ENCODE measurements at places on chromosomes 6 and 20. TPM values are rescaled to one million over a fixed set of nuclear protein-coding genes. Genes with fewer than 3 reads are reported as not detected.
A peak's percentile ranks its signal among the peaks of the same experiment; 100 is the strongest.

DNA sequence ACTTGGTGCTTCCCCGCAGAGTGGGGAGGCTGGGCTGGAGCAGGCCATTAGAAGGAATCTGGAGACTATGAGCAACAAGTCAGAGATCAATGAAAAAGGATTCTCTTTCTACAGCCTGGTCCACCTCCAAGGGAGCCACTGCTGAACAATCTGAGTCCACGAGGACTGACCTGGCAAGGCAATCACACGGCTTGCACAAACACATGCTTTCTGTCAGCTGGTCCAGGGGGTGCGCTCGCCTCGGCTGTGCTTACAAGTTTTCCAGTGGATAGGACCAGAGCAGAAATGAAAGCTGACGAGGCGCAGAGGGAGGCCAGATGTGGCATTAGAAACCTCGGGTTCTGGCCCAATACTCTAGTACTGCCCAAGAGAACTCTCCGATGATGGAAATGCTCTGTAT is 18.1 kb downstream of the KCNK5 start:
- no peak for DNase-seq

The RIPOR3 gene
- total RNA-seq, result 7.0 TPM

The KCNG1 gene
- total RNA-seq, result 0.31 TPM

- DNase-seq, result no peak
Measured at GRCh38 chr20:7673841-7674240, 266.4 kb downstream of the HAO1 start.

DNA sequence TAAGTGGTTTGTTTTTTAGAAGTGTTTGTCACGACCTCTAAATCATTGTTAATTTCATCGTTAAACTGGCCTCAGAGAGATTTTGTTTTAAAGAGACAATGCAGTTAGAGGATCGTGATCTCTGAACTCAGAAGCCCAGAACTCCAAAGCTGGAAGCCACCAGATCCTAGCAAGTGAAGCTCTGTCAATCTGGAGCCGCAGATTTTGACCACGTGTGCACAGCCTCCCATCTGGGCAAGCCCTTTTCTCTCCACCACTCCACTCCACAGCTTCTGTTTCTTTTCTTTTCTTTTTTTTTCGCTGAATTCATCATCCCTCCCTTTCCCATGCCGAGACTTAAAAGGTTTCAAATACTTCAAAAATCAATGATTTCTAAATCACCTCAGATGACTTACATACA is 142.2 kb upstream of the ESR1 start:
- no peak for DNase-seq

The TSPO2 gene
- not detected for total RNA-seq

DNA sequence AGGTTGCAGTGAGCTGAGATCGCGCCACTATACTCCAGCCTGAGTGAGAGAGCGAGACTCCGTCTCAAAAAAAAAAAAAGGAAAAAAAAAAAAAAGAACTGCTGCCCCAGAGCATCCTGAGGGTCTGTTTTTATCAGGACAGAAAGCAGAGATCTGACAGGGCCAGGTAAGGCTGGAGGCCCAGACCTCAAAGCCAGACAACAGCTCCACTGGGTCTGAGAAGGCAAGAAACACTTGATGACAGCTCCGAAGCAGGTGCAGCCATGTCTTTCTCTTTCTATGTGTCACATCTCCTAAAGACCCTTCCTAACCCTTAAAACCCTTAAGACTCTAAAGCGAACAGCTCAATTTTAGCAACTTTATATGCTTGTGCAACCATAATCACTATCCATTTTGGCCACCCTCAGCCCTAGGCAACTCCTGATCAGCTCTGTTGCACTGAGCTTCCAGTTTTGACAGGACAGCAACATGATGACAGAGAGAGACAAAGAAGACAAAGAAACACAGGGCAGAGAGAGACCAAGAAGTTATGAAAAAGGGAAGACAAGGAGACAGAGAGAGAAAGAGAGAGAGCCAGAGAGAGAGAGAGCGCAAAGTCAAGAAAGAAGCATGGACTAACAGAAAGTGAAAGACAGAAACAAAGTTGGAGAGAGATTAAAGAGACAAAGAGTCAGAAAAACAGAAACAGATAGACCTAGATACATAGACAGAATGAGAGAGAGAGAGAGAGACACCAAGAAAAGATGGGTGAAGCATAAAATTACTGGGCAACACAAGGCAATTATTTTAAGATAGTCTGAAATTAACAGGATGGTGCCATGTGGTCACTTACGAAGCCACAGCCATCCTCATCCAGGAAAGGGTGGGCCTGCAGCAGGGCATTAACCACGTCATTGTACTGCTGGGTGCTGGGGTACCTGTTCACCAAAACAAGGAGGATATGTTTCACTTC is 39.2 kb downstream of the SAMD3 start:
- DNase-seq, result no peak

GRCh38 chr6:112005013-112005371 is 48.9 kb upstream of the CCN6 start:
- no peak for DNase-seq

DNA sequence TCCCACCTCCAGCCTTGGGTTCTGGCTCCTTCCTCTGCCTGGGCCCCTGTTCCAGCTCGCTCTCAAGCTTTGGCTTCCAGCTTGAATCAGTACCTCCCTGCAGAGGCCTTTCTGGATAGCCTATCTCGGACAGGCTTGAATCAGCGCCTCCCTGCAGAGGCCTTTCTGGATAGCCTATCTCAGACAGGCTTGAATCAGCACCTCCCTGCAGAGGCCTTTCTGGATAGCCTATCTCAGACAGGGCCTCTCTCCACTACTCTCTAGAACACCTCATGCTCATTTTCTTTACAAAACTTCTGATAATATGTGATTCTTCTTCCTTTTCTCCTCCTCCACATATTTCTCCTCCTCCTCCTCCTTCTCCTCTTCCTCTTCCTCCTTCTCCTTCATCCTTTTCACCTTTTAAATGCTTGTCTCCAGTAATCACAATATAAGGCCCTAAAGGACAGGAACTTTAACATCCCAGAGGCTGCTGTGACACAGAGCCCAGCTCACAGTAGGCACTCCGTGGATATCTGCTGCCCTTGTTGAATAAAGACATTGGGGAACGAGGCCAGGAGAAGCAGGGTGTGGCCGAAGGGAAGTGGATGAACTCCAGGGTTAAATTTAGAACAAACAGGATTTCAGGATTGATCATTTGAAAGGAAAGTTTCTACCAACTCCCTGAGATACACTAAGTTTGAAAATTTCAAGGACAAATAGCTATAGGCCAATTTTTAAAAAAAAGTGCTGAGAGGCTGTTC is 9.3 kb upstream of the RPS6KA2 start:
- DNase-seq, result no peak

The C6orf58 gene
- not detected for total RNA-seq

The BPIFA1 gene
- total RNA-seq, result 9.2 TPM

GRCh38 chr6:137862419-137863090 is 4.5 kb upstream of the TNFAIP3 start:
- no peak for DNase-seq

The CLIC5 gene
- 44.3 TPM for total RNA-seq

DNA sequence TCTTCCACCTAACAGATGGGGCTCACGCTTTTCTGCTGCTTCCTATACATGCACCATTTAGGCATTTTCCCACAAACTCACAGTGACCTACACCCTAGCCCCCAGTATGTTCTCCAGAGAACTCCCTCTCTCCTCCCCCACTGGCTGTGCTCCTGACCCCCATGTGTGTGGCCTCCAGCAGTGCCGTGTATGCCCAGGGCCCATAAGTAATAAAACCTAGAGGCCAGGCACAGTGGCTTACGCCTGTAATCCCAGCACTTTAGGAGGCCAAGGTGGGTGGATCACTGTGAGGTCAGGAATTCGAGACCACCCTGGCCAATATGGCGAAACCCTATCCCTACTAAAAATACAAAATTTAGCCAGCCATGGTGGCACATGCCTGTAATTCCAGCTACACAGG is 54.7 kb upstream of the NXT1 start:
- DNase-seq, result no peak

The PAX1 gene
- total RNA-seq, result not detected

The VIP gene
- 0.23 TPM for total RNA-seq

DNA sequence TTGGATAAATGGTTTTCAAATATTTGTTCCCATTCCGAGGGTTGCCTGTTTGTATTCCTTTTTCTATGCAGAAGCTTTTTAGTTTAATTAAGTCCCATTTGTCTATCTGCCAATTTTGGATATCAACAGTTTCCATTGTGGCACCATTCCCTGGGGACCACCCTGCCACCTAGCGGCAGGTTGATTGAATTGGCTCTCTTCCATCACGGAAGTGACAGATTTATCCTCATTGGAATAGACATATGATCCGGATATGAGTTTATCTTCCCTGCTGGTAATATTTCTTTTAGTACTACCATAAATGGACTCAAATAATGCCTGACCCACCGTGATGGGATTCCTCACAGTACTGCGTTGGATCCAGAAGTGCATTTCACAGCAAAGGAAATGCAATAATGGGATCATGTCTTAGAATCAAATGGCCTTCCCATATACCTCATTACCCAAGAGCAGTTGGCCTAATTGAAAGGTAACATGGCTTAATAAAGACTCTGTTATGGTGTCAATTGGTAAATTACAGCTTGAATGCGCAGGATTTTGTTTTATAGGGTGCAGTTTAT is 327.0 kb downstream of the BMP2 start:
- no peak for DNase-seq

- no peak for DNase-seq
Measured at GRCh38 chr6:75489025-75489424, 4.6 kb downstream of the FILIP1 start.

The NUP153 gene
- 28.2 TPM for total RNA-seq

DNA sequence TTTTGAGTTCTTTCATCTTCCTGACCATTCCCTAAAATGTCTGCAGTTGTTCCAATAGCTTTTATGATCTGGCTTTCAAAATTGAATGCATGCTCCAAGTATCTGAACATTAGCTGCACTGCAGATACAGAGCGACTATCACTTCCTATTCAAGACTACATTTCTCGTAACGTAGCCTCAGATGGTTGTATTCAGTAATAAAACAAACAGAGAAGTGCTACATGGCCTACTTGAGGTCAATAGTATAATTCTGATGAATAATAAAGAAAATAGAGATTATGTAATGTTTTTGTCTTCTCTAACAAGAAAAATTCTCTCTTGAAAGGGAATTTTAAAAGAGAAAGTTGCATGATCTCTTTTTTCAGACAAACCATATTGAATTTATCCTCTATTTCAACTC is 333.9 kb upstream of the IRAK1BP1 start:
- no peak for DNase-seq

- DNase-seq, result no peak
Measured at GRCh38 chr6:12261502-12261901, 28.7 kb upstream of the EDN1 start.

- no peak for DNase-seq
Measured at GRCh38 chr20:48238781-48239180, 453.5 kb upstream of the SULF2 start.

- DNase-seq, result peak; percentile 96
Measured at GRCh38 chr6:81751388-81752083, 945 bp downstream of the TENT5A start.

DNA sequence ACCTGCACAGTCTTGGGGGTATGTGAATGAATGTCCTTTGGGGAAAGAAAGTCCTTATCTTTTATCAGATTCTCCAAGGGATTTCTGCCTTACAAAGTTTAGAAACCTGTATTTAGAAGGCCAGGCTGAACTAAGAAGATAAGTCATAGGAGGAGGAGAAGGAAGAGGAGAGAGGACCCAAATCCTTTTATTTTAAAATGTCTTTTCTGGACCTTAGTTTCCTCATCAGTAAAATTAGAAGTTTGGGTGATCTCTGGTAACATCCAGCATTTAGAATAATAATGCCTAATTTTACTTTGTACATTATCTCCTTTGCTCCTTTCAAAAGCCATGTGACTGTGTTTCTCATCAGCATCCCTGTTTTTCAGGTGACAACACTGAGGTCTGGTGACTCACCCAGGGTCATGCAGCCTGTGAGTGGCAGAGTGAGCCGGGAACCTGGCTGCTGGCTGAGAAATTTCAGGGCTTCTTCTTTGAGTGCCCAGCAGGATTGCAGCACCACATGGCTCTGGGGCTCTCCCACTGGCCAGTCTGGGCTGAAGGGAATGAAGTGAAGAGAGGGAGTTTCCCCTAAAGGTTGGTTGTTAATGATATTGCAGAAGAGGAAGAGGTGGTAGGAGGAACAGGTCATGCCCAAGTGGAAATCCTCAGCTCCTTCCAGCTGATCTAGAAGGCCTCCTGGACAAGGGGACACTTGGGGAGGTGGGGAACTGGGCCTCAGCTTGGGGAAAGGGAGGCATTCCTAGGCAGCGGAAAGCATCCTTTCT is 34.0 kb downstream of the VEGFA start:
- DNase-seq, result peak; percentile 84

- peak; percentile 26 for DNase-seq
Measured at GRCh38 chr6:90356012-90356421, 59.4 kb upstream of the BACH2 start.

The NKAIN4 gene
- 1.1 TPM for total RNA-seq

DNA sequence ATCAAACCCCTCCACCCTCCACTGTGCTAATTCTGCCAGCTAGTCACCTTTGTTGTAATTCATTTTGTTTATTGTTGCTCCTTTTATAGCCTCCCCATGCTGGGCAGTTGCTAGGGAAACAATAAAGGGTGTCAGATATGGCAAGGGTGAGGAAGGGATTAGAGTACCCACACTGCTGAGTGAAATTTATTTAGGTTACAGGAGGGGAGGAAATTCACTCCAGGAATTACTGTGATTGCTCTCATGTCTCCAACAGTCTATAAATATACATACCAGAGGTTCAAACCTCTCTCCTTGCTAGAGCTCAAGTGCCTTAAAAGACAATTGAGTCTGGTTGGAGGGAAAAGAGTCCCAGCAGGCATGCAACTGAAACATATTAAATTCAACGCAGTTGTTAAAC is 90.6 kb upstream of the ADGRF1 start:
- no peak for DNase-seq

DNA sequence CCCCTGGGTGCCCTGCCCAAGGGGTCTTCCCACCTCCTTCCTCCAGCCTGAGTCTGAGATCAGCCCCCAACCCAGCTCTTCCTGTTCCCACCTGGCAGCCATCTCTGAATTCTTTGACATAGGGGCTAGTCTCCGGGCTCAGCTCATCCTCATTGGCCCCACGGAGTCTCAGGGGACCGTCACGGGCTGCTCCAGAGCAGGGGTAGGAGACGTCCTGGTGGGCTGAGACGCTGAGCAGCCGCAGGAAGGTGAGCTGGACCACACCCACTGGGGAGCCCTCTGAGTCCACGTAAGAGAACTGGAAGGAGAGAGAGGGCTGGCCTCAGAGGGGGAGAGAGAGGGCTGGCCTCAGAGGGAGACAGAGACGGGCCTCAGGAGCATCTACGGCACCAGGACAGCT is 28.1 kb downstream of the COL11A2 start:
- DNase-seq, result no peak

- DNase-seq, result no peak
Measured at GRCh38 chr6:71321314-71321713, 32.7 kb downstream of the OGFRL1 start.

DNA sequence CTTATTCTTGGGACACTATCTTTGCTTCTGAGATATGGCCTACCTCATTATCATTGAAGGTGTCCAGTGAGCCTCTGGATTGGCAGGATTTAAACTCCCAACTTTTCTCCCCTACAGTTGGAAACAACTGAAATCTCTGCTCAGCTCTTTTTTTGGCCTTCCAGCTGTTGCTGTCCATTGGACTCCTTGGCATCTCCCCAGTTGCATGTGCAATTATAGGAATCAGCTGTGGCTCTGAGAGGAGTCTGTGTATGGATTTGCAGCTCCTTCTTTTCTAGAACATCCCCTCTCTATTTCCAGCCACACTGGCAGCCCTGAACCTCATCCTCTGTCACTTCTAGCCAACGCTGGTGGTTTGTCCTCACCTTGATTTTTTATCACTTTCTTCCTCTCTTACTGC is 21.2 kb downstream of the RAB22A start:
- no peak for DNase-seq

Measured in left lung (tissue), 14 donors.